Left ventricle myocardium superior (tissue), 1 donor: ENCODE measurements at places on chromosomes 7 and 10. TPM values are rescaled to one million over a fixed set of nuclear protein-coding genes. Genes with fewer than 3 reads are reported as not detected.

CTAGE15 gene
- total RNA-seq, result 0.15 TPM

GRCh38 chr10:102675666-102676533, 31.6 kb downstream of the TRIM8 start:
- no peak for DNase-seq

GRCh38 chr7:47373871-47374451, 207.9 kb downstream of the TNS3 start:
- no peak for DNase-seq

- no peak for DNase-seq
Measured at GRCh38 chr10:82211346-82211745, 336.4 kb downstream of the NRG3 start.

DNA sequence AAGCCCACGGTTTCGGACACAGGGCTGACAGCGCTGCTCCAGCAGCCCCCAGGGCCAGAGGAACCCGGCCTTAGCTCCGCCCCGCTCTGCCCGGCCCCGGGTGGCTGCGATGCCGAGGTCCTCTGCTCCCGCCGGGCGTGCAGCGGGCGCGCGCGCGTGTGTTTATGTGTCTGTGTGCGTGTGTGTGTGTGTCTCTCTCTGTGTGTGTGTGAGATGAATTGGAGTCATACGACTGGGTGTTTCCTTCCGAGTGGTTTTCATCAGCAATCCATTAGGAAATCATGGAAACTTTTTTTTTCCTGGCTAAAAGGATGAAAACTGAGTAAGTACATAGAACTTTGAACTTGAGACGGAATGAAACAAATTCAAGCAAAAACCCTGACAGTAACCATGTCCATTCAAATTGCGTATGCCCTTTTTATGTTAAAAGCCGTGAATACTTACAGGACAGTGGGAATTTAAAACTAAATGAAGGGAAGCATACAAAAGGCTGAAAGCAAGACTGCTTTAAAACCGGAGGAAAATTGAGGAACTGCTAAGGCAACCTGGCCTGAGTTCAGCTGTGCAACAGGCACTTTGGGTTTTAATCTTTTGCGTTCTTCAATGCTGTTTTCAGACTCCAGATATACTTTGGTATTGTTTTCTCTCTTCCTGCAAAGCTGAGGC, at the start of gene CPED1:
Gene CPED1, plus strand, starts transcription at position 121 of the 666 bp plus-strand sequence. CDS start 911 bp downstream, outside the sequence.
- DNase-seq, result peak; percentile 91

- no peak for DNase-seq
Measured at GRCh38 chr10:72597897-72598296, 28.0 kb downstream of the MICU1 start.

- no peak for DNase-seq
Measured at GRCh38 chr7:32275216-32276009, 205.2 kb upstream of the PDE1C start.

GRCh38 chr10:51617576-51618235, 81.7 kb downstream of the CSTF2T start:
- DNase-seq, result no peak

TYW1B gene
- total RNA-seq, result 2.8 TPM

GRCh38 chr10:125166658-125167057, 6.3 kb upstream of the CTBP2 start:
- DNase-seq, result no peak

GRCh38 chr10:128050936-128051335, 75.3 kb downstream of the MKI67 start:
- no peak for DNase-seq

DNA sequence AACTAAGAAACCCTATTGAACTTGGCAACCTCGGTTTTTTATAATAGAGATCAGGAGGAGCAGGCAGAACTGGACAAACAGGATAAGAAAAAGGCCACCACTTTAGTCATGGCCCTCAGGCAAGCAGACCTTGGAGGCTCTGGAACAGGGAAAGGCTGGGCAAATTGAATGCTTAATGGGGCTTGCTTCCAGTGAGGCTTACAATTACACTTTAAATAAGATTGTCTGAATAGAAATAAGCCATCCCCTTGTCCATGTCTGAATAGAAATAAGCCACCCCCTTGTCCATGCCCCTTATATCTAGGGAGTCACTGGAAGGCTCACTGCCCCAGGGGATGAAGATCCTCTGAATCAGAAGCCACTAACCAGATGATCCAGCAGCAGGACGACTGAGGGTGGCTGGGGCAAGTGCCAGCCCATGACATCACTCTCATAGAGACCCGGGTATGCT, 40.6 kb downstream of the AKR1B15 start:
- DNase-seq, result no peak

GRK5 gene
- 43.4 TPM for total RNA-seq

H2BK1 gene
- not detected for total RNA-seq

WIPF3 gene
- 6.2 TPM for total RNA-seq

MKX gene
- 0.15 TPM for total RNA-seq

GRCh38 chr10:58101682-58102081, 166.0 kb downstream of the IPMK start:
- DNase-seq, result no peak

NPC1L1 gene
- total RNA-seq, result not detected

- no peak for DNase-seq
Measured at GRCh38 chr10:124552691-124553276, 91.2 kb downstream of the LHPP start.

- no peak for DNase-seq
Measured at GRCh38 chr7:79461660-79462059, 8.2 kb upstream of the MAGI2 start.

GRCh38 chr7:8338206-8338605, 76.2 kb upstream of the ICA1 start:
- no peak for DNase-seq

FAM237B gene
- not detected for total RNA-seq

GRCh38 chr10:49369216-49370162, 26.4 kb downstream of the DRGX start:
- no peak for DNase-seq

DNA sequence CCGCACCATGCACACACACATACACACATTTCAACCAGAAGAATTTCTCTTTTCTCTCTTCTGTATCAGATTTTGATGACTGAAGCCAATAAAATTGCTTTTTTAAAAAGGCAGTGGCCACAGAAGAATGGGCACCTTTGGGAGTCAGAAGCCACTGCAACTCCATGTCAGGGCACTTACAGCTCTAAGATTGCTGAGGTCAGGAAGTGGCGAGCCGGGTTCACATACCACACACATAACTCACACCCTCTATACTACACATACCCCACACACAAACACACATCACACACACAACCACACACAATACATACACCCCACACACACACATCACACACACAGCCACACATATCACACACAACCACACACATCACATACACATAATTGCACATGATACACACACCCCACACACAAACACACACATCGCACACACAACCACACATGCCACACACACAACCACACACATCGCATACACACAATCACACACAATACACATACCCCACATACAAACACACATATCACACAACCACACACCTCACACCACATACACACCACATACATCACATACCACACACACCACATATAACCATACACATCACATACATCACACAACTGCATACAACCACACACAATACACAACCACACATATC, 31.2 kb downstream of the GPRIN2 start:
- no peak for DNase-seq

- DNase-seq, result no peak
Measured at GRCh38 chr7:77979219-77979618, 180.6 kb downstream of the PHTF2 start.

GRCh38 chr7:83038787-83039186, 123.9 kb downstream of the PCLO start:
- DNase-seq, result no peak

GRCh38 chr10:43430926-43431663, 5.8 kb upstream of the ZNF487 start:
- no peak for DNase-seq

EGFR gene
- 11.2 TPM for total RNA-seq

MALRD1 gene
- total RNA-seq, result 0.99 TPM

GRCh38 chr7:143388491-143389101, 7.5 kb downstream of the ZYX start:
- DNase-seq, result peak; percentile 38

OPN1SW gene
- total RNA-seq, result not detected

UPK3B gene
- total RNA-seq, result 2.2 TPM

GRCh38 chr7:138880881-138881578, 83.0 kb upstream of the ATP6V0A4 start:
- peak; percentile 54 for DNase-seq

- no peak for DNase-seq
Measured at GRCh38 chr10:8056378-8056777, 1.9 kb downstream of the GATA3 start.

C10orf53 gene
- not detected for total RNA-seq

- peak; percentile 9 for DNase-seq
Measured at GRCh38 chr7:75982306-75983064, 11.9 kb downstream of the TMEM120A start.

DNA sequence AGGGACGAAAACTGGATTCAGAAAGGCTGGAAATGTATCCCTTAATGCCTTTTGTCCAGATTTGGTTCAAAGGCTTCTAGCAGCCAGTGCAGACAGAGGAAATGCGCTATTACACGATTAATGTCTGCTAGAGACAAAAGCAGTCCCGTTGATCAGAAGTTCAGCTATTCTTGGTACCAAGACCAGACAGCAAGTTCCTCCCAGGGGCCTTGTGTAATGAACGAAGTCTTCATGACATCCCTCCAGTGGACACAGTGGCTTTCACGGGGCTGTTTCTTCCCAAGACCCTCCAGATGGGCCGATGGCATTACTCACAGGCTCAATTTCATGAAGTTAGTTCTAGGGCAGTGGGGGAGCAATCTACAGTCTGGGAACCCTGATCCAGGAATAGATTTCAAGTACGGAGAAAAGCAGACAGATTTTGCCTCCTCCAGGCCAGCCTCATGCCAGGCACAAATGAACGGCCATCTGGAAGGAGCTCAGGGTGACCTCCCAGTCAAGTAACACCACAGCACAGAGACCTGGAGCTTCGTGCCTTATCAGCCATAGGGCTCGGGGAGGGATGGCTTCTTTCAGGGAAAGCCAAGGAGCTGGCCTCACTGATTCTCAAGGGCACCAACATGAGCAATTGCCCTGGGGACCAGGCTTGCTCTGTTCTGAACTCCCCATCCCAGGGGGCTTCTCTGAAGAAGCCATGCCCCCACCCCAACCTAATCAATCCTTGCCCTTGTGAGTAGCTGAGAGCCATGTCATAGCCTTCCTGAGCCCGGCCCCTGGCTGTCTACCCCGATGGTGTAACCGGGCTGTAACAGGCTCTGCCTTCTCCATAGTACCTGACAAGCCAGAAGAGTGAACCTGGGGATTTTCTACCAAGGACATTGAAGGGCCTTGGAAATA, 101.1 kb downstream of the PRKAG2 start:
- DNase-seq, result no peak

- no peak for DNase-seq
Measured at GRCh38 chr7:47782792-47783191, 165.5 kb downstream of the PKD1L1 start.

DRGX gene
- not detected for total RNA-seq
